Renal cortical epithelial cell (primary cell): ENCODE measurements at places on chromosomes 1 and 21.

GRCh38 chr21:44892536-44893277 lies 19.2 kb upstream of the PTTG1IP start:
- DNase-seq, result no peak

- peak; percentile 91 for DNase-seq
Measured at GRCh38 chr1:230542054-230542453, 100.2 kb upstream of the COG2 start.

GRCh38 chr1:40872276-40872675 lies 10.1 kb upstream of the CITED4 start:
- no peak for DNase-seq

GRCh38 chr1:210201681-210202080 lies 30.9 kb upstream of the SERTAD4 start:
- peak; percentile 11 for DNase-seq

GRCh38 chr1:226790545-226791181 lies 51.6 kb upstream of the ITPKB start:
- no peak for DNase-seq

GRCh38 chr1:153779781-153780541 lies 4.8 kb downstream of the SLC27A3 start:
- DNase-seq, result no peak

DNA sequence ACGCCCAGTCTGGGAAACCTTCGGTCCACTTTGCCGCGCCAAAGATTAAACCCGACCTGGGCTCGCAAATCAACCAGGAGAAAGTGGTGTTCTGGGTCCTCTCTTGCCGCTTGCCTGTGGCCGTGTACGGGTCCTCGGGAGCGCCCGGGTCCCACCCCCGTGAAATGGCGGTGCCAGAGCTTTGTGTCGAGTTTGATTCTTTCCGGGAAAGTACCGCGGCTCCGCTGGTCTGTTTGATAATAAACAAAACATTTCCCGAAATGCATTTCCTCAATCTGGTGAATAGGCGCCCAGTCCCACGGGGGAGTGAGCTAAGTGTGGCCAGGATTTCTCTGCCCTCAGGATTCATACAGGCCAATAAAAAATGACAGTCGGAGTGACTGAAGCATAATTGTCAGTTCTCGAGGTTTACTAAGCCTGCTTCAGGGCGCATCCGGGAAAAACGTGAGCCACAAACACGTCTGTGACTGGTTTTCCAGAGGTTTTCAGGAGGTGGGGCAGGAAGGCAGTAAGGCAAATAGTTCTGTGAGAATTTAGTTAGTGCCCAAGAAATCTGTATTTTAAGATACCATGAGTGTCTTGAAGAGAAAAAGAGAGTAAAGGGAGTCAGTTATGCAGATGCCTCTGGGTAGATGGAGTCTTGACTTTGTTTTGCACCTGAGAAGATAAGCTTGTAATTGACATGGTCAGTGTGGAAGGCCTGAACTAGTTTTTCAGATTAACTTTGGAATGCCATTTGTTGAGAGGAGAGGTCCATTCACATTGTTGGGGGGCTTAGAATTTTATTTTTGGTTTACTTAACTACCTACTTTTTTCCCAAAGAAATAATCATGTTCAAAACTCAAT lies 675 bp downstream of the IFNAR1 start:
- peak; percentile 68 for DNase-seq

DNA sequence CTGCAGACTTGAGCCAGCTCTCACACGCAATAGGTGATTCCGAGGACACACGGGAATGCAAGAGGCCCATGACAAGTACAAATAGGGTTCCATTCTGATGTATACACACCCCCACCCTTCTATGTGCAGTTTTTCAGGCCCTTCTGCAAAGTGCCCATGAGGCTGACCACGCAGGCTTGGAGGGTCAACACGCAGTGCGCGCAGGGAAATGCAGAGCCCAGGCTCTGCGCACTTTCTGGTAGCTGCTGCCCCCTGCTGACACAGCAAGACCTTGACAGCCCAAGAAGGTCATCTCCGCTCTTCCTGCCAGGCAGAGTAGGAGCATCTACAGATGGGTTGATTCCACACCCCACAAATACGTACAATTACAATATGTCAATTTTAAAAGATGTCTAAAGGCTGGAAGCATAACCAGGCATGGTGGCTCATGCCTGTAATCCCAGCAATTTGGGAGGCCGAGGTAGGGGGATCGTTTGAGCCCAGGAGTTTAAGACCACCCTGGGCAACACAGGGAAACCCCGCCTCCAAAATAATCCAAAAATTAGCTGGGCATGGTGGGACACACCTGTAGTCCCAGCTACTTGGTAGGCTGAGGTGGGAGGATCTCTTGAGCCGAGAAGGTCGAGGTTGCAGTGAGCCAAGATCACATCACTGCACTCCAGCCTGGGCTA lies 18.5 kb downstream of the SH3BP5L start:
- DNase-seq, result peak; percentile 27

- DNase-seq, result no peak
Measured at GRCh38 chr21:42384156-42384945, 11.5 kb downstream of the TMPRSS3 start.

DNA sequence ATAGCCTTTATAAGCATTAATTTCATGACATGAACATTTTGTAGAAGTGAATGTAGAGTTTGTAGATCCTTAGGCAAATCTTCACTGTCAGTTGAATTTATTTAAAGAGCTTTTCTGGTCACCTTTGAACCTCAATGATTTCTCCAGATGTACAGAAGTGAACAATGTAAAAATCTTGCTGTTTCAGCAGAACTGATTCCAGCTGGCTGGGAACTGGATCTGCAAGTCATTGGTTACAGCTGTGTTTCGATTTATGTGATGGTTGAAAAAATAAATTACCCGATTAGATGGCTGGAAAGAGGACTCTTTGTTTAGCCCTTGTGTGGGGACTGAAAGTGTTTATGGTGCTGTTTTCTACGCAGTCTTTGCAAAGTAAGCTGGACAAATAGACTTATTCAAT lies 849.8 kb downstream of the USP25 start:
- no peak for DNase-seq

DNA sequence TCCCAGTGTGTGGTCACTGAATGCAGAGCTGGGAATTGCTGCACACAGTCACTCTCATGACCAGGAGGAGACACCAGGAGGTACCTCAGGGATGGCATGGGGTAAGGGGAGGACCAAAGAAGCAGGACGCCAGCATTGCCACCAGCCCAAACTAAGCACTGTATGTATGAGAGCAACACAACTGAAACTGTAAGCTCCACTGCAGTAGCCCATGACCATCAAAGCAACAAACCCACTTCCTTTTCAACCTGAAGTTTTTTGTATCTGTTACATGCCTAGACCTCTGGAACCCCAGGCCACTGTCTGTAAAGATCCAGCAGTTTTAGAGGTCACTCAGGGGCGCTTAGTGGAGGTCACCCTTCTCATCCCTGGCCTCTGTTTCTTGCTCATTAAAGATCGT lies 164.3 kb downstream of the SETD4 start:
- no peak for DNase-seq

DNA sequence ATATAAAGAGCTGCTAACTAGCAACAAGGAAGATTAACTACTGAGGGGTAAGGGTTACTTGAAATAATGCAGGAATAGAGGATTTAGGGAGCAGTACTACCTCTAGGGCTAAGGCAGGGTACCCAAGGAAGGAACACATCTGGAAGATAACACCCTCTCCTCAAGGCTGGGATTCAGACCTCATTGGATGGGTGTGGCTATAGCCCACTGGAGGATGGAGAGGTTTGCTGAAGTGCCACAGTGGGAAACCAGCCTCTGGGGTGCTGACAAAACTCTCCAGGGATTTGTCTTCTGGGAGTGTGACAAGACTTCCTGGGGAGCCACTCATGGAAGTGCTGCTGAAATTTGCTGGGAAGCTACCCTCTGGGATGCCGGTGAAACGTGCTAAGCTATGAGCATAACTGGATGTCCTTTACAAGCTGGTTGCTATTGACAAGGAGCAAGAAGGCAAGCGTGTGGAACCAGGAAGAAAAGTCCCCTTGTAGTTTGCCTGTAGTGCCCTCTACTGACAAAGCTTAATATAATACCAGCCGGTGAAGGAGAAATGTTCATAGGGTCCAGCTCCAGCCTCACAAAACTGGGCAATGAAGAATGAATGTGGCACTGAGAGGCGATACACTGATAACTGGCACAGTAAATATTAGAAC lies 122.8 kb upstream of the USP24 start:
- DNase-seq, result peak; percentile 70

DNA sequence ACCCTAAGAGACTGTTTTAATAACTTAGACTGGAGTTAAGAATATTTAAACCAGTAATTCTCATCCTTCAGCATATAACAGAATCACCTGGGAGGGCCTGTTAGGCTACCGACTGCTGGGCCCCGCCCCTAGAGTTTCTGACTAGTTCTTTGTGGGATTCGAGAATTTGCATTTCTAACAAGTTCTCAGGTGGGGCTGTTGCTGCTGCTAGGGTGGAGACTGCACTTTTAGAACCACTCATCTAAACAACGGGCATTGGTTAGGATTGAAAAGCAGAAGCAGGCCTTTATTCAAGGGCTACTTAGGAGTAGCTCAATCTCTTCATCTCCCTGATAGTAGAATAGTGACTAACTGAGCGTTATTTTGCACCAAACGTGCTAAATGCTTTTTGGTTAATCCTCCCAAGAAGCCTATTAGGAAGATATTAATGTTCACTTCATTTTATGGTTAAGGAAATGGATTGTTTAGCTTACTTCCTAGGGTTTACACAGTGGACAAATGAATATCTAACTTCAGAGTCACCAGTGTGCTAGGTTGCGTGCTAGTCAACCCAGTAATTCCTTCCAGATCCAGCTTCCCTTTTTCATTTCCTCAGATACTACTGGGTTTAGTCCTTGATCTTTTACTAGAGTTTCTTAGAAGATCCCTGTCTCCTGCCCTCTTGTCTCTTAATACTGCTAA lies 31.1 kb upstream of the UAP1 start:
- no peak for DNase-seq

- DNase-seq, result peak; percentile 11
Measured at GRCh38 chr1:52460694-52461093, 56.3 kb downstream of the PRPF38A start.

GRCh38 chr1:94737124-94737998 lies 82.8 kb upstream of the SLC44A3 start:
- peak; percentile 75 for DNase-seq

DNA sequence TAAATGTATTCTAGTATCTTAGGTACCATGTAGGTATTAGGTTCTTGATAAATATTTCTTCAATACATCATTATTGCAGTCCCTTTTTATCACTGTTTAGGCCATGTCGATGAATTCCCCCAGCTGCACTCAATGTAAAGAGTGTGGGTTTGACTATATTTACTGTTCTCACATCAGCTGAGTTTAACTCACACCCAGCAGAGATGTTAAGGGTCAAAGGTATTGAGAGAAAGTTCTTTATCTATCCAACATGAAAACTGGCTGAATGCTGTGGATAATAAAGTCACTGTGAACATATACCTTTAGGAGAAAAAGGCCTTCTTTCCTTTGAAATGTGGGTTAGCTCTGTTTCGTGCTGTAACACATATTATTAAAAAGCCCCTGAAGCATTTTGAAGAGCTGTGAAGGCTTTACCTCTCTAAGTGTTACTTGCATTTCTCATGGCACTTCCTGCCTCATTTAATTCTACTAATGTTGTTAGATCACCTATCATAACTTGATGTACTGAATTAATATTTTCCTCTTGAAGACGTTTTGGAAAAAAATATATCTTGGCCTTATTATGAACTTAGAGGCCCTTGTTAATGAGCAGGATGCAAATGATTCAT lies 19.1 kb upstream of the LYST start:
- DNase-seq, result no peak

DNA sequence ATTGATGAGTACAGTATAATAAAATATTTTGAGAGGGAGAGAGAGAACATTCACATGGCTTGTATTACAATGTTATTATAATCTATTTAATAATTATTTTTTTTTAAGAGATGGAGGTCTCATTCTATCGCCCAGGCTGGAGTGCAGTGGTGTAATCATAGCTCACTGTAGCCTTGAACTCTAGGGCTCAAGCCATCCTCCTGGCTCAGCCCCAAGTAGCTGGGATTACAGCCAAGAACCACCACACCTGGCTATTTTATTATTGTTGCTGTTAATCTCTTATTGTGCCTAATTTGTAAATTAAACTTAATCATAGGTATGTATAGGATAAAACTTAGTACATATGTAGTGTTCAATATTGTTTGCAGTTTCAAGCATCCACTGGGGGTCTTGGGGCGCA lies 57.8 kb downstream of the HS2ST1 start:
- DNase-seq, result no peak

- no peak for DNase-seq
Measured at GRCh38 chr1:30329263-30329753, 394.1 kb downstream of the MATN1 start.

DNA sequence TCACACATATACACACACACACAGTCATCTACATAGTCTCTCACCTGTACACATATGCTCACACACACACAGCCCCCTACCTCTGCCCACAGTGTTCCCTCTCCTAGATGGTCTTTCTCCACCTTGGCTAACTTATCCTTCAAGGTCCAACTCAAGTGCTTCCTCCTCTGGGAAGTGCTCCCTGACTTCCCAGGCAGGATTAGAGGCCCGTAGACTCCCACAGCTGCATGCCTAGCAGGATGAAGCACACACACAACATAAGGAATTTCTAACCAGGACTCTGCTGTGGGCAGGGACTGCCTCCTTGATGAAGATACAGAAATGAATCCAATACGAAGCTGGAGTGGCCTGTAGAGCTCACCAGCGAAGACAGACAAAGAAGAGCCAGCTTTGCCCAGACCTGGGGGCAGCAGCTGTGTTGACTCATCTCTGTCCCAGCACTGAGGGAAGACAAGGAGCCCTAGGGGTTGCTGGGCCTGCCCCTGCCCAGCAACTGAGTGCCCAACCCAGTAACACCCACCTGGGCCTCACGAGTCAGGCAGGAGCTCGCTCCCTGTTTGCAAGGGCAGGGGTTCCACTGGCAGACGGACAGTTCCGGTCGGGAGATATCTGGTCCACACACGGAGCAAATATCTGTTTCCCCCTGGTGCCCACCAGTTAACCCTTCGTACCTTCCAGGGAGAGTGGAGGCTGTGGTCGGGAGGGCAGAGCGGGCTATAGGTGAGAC lies 100.8 kb downstream of the DMRTB1 start:
- DNase-seq, result no peak

DNA sequence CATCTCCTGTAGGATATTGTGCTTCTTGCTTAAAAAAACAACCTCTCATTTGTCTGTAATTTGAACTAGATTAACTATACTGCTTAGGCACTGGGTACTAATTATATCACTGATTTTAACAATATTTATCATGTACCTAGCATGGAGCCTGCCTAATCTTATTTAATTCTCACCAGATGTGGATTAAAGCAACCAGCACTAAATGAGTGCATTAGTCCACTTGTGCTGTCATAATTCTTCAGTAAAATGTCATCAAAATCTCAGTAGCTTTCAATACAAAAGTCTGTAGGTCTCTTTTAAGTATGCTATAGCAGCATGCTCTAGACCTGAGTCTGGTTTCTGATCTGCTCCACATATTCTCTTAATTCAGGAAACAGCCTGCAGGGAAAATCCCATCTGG lies 368.1 kb downstream of the NCAM2 start:
- no peak for DNase-seq

GRCh38 chr1:22122273-22123070 lies 20.4 kb downstream of the WNT4 start:
- DNase-seq, result no peak

DNA sequence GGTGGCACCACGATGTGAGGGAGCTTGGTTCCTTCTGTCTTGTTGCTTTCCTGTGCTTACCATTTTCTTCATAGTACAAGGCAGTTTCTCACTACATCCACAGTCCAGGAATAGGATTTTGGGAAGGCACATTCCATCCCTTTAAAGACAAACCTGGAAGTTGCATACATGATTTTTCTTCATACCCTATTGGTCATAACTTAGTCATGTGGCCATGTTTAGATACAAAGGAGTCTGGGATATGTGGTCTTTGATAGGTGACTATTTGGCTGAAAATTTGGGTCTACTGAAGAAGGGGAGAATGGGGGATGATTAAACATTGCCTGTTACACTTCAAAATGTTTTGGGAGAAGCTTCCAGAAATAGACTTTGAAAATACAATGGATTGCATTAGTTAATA lies 7.0 kb downstream of the DYRK1A start:
- DNase-seq, result peak; percentile 33
